ENCODE measurements at places on chromosomes 3 and 15. TPM values are rescaled to one million over a fixed set of nuclear protein-coding genes. Genes with fewer than 3 reads are reported as not detected.

Gene CERS3
- total RNA-seq, result 1.2 TPM

Gene DPP8
- total RNA-seq, result 38.1 TPM

Gene STAB1
- 0.46 TPM for total RNA-seq

- DNase-seq, result no peak
Measured at GRCh38 chr15:90020936-90021507, 19.9 kb downstream of the ZNF710 start.

DNA sequence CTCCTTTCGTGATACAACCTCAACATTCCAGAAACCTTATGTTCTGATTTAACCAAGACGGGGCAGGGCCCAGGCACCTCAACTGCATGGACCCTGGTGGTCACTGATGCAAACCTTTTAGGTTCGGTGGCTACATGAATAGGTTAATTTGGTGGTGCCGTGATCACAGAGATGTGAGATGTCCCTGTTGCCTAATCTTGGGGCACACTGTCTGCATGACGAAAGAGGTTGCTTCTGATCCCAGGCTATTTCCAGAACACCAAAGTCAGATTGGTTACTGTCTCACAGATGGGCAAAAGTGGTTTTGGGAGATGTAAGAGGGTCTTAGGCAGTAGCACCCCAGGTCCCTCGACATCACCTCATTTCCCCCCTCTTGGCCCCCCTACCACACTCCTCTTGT is 4.0 kb upstream of the CCR1 start:
- no peak for DNase-seq

GRCh38 chr3:23495507-23495906 is 292.4 kb downstream of the UBE2E2 start:
- DNase-seq, result no peak

DNA sequence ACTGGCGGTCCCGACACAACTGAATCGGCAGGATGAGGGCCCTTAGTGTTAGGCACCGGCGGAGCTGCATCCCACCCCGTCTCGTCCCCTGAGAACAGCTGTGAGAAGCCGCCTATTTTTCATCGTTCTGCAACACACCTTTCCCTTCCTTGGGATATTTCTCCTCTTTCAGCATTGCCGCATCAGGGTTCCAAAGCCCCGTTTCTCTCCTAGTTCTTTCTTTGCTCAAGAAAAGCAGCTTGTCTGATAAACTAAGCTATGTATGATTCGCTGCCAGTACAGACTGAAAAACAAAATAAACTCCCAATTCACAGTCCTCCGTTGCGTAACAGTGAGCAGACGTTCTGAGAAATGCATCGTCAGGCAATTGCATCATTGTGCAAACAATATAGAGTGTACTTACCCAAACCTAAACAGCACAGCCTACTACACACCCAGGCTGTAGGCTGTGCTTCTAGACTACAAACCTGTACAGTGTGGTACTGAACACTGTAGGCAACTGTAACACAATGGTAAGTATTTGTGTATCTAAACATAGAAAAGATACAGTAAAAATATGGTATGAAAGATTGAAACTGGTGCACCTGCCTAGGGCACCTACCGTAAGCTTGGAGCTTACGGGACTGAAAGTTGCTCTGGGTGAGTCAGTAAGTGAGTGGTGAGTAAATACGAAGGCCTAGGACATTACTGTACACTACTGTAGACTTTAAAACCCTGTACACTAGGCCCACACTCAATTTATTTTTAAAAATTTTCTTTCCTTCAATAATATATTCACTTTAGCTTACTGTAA is 8.9 kb upstream of the ADAMTS17 start:
- DNase-seq, result no peak

DNA sequence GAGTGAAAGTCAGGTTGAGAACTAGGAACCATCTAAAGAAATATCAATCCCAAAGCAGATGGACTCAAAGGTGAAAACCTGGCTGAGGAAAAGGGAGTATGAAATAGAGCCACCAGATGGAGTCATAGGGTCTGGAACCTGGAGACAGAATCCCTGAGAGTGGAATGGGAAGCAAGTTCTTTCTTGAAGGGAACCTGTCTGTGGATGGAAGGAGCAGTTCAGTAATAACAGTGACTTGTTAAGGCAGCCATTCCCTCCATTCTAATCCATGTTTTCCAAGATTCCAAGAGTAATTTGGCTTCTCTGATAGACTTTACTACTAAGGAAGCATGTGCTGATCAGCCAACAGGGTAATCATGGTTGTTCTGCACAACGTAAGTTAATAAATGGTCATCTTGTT is 22.5 kb upstream of the AQP9 start:
- no peak for DNase-seq

GRCh38 chr3:2484162-2485026 is 385.7 kb downstream of the CNTN4 start:
- no peak for DNase-seq

DNA sequence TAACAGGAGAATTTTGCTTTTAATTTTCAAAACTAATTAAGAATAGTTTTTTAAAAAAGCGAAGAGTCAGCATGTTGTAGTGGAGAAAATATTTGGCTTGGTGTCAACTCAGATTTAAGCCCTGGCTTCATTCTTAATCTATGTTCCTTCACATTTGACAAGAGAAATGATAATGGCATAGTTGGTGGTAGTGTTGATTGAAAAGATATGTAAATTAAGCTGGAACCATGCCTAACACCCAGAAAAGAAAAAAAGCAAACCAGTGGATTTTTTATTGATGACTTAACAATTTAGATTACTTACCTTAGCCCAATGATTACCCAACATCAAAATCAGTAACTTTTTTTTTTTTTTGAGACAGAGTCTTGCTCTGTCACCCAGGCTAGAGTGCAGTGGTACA is 27.4 kb downstream of the TCAIM start:
- DNase-seq, result no peak

DNA sequence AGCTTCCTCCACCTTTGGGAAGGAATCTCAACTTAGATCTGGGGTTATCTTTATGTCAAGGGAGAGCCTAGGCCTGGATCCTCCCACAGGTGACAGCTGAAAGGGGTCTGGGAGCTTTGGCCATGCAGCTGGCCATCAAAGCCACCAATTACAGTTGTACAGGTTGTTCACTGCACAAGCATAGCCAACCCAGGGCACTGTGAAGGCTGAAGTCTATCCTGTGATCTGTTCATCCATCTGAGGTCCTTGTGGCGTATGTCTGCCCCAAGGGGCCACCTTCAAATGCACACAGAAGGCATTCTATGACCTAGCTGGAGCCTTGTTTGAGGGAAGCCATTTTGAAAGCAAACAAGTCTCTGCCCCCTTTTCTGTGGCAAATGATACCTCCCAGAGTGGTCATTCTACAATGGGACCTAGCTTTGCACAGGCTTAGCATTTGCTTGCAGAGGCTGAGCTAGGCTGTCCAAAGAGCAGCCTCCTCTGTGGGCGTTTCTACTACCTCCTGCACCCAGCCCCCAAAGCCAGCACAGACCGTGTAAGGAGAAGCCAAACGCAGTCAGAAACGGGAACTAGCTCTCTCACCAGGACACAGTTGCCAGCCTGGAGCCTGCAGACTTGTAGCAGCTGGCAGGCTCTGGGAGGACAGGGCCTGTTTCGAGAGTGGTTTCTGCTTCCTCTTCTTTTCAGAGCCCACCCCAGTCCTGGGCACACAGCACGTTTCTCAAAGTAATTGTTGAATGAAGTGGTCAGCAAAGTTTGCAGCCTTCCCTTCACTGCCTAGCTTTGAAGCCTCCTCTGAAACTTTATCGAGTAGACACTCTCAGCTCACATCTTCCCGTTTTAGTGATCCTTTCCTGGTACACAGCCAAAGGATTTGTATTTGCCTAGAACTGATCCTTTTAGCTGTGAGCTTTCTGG is 157.3 kb upstream of the SMAD3 start:
- DNase-seq, result no peak

GRCh38 chr3:26422415-26422814 is 200.2 kb upstream of the LRRC3B start:
- no peak for DNase-seq

GRCh38 chr3:58256061-58256460 is 18.5 kb downstream of the ABHD6 start:
- DNase-seq, result no peak

GRCh38 chr3:181741417-181741816 is 29.7 kb downstream of the SOX2 start:
- DNase-seq, result no peak
